D341Med (cell line): ENCODE measurements at places on chromosomes 2 and 18.

- no peak for DNase-seq
Measured at GRCh38 chr18:7072593-7072992, 45.0 kb downstream of the LAMA1 start.

DNA sequence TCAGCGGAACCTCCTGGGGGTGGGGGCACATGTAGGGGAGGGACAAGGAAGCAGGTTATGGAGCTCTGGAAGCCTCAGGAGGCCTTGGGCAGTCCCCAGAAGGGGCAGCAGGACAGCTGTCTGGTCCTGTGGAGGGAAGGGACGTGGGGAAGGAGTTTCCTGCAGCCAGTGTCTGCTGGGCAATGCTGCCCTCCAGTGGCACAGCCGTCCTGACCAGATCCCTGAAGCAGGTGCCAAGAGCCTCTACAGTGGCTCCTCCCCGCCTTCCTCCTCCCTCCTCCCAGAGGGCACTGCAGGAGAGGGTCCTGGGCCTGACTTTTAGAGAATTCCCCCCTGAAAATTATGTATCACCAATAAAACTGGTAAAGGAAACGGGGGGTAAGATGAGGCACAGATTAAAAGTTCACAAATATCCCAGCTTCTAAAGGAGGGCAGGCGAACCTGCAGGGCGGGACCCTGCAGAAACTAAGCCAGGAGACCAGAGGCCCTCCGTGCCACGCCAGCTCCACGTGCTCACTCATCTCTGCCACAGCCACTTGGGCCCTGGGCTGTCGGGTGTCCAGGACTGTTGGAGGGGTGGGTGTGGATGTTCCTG lies 258.5 kb downstream of the TWIST2 start:
- peak; percentile 69 for DNase-seq

DNA sequence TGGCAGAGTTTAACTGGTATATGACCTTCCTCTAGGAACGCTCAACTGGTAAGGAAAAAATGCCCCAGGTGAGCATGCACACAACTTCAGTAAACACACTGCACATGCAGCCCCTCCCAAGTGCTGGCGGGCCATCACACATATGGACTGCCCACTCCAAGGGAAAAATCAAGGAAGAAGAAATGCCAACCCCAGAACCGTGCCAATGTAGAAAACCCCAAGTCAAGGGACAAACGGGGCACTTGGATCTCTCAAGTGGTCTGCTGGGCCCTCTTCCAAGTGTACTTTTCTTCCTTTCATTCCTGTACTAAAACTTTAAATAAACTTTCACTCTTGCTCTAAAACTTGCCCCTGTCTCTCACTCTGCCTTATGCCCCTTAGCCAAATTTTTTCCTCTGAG lies 76.4 kb upstream of the ACVR1 start:
- no peak for DNase-seq

DNA sequence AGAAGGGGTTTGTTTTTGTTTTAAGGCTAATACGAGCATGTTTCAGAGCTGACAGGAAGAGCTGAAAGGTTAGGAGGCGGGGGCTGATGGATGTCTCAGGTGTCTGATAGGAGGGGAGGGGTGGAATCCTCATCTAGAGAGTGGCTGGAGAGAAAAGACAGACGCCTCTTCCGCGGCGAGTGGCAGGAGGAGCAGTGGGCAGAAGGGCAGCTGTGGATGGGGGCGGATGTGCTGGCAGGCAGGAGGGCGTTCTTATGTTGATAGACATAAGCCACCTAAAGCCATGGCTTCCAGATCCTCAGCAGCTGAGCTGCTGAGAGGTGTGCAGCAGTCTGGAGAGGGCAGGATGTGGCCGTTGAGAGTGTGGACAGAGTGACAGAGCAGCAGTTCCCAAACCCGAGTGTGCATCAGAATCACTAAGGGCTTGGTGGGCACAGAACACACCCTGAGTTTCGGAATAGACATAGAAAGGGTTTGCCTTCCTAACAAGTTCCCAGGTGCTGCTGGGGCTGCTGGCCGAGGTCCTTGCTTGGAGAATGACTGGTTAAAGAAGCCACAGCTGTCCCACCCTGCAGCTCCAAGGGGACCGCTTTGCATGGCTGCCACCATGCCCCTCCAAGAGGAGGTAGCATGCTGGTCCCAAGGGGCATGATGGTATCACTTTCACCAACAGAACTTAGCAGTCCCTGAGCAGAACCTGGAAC lies 3.0 kb upstream of the ITM2C start:
- no peak for DNase-seq

GRCh38 chr2:50646226-50646625 lies 385.7 kb downstream of the NRXN1 start:
- no peak for DNase-seq

GRCh38 chr2:25618676-25619075 lies 54.7 kb downstream of the DTNB start:
- no peak for DNase-seq

DNA sequence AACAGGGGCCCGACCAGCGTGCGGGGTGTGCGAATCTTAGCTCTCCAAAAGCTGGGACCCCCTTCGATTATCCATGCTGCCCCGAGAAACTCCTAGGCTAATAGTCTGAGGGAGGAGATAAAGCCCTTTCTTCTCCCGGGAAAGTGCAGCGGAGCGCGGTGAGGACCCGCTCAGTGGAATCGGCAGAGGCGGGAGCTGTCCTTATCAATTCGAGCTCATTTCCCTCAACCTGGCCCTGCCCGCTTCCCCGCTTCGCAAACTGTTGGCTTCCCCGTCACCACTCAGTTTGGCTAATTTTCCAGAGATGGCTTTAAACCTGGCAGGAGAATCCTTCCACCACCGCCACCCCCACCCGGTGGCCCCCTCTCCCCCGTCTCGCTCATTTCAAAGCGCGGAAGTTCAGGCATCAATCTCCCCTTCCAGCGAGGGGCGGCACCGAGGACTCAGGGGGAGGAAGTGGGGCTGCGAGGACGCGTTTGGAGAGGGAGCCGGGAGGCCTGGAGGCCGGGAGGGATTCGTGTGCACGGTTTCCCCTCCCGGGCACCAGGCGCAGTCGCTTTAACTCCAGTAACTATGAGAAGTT lies 1.6 kb downstream of the KLHL14 start:
- peak; percentile 65 for DNase-seq

- no peak for DNase-seq
Measured at GRCh38 chr2:15984368-15985255, 44.3 kb downstream of the MYCN start.
